ENCODE measurements at places on chromosomes 12 and 14.

- no peak for DNase-seq
Observed at GRCh38 chr14:31194661-31195060, 12.9 kb downstream of the HECTD1 start.

- no peak for DNase-seq
Observed at GRCh38 chr12:4962539-4963486, 53.1 kb downstream of the KCNA1 start.

DNA sequence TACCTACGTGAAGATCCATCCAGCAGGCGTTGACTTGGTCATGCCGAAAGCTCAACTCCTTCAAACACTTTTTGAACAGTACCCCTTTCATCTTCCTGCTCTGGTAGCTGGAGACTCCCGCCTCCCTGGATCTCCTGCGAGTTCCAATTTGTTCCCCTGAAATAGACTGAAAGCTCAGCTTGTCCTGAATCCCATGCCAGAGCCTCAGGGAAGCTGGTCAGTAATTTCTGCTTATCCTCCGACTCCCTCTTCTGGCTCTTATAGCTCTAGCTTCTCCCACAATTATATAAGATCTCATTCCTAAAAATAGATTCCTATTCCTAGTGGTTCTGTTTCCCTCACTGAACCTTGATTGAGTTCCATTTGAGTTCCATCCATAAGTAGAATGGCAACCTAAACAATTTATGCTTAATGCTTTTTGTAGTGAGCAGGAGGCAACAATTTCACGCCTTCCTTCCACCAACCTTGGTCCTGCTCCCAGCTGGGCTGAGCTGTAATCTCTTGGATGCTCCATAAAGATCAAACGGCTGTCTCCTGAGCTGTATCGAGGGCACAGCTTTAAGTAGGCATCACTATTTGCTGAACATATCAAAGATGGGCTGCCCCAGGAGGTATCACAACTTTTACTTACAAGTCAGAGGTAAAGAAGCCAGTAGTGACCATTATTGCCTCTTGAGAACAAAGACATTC, 8.0 kb upstream of the TMEM132C start:
- DNase-seq = no peak

DNA sequence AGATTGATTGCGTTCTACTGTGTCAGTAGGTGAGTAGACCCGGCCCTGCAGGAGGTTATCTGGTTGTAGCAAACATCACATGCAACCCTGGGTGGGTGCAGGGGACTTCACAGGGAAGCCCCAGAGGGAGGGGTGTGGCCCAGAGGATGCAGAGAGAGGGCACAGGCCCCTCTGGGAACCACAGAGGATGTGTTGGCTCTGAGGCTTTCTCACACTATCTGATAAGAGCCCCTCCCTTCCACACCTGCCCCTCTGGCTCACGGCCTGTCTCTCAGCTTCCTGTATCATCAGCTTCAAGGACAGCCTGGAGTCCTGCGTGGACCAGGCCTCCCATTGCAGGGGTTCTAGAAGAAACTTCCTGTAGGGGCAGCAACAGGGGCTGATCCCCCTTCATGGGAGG, 101.9 kb downstream of the RIN3 start:
- peak; percentile 74 for DNase-seq

- no peak for DNase-seq
Observed at GRCh38 chr14:48937541-48938195, 648.5 kb downstream of the RPS29 start.

DNA sequence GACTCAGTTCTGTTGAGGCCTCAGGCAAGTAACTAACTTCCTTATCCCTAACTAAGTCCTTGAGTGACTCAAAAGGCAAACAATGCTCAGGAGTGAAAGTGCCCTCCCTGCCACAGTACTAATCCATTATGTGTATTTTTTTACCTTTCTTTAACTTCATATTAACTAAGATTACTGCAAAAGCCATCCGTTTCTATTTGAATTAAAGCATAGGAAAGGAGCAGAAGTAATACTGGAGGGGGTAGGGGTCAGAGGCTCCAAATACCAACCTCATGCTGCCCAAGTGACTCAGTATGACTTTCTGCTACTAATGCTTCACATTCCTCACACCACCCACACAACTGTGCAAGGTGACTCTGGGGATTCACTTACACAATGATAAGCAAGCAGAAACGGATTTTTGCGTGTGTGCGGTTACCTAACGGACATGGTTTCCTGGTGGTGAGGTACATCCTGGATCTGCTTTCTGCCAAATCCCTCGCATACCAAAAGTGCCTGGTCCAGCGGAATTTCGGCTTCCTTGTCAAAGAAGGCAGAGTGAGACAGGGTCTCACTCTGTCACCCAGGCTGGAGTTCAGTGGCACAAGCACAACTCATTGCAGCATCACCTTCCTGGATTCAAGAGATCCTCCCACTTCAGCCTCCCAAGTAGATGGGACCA, 25.1 kb downstream of the MOK start:
- no peak for DNase-seq

- DNase-seq = no peak
Observed at GRCh38 chr12:107732365-107732764, 28.6 kb downstream of the PRDM4 start.

DNA sequence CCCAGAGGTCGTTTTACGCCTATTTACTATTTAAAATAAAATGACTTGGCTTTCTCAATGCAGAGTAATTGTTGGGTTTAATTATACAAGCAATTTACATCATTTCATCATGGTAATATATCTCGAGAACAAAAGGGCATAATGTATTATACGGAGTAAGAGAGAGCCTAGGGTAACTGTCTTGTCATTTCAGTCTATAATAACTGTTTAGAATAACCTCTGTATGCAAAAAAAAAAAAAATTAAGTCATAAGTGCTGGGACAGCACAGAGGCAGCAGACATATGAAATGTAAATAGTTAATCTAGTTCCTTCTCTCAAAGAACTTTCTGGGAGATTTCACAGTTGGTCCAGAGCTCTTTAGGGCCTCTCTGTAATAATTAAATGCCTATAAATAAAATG, 284.9 kb downstream of the TMTC2 start:
- no peak for DNase-seq

- no peak for DNase-seq
Observed at GRCh38 chr12:12606781-12607589, 4.7 kb upstream of the CREBL2 start.

GRCh38 chr12:92690601-92691000, 12.2 kb upstream of the PLEKHG7 start:
- no peak for DNase-seq

DNA sequence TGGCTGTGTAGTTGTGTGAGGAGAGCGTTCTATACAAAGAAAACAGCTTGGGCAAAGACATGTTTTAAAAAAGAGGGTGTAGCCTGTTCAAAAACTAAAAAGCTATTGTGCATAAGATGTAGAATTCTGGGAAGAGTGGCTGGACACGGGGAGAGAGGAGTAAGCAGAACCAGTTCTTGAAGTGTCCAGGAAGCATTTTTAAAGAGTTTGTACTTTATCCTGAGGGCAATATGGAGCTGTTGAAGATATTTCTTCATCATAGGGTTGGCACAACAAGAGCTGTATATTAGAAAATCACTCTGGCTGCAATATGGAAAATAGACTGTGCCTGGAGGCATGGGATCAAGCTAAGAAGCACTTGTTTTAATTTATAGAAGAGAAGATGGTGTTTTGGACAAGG, 458.9 kb upstream of the LMO3 start:
- no peak for DNase-seq

DNA sequence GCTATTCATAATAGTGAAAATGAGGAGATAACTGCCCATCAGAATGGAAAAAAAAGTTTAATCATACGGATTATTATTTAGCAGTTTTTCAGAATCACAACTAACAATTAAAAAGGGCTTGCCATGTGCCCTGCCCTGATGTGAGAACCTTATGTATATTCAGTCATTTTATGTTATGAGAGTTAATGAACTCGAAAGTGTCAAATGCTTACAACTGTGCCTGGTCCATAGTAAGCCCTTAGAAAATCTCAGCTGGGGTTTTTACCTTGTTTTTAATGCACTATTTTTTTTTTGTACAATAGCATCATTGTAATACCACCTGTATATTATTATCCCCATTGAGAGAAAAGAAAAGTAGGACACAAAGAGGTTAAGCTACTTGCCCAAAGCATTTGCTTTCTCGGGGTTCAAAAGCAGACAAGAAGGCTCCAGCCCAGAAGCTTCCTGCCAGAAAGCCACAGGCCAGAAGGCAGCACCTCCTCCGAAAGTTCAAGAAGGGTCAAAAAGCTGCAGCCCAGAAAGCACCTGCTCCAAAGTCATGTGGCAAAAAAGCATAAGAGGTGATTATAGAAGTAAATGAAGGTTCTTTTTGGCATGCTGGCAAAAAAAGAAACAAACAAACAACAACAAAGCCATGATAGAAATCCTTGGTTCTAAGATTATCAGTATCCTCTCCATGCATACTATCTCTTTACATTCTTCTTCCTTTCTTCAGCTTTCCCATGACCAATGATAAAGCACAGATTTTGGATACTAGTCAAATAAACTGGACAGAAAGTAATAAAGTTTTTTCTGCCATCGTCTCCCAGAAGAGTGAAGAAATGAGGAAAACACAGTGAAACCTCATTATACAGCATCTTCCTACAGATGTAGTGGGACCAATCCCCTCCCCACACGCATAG, 59.1 kb upstream of the NAP1L1 start:
- no peak for DNase-seq

GRCh38 chr14:77120771-77121743, 20.5 kb downstream of the ZDHHC22 start:
- no peak for DNase-seq

- no peak for DNase-seq
Observed at GRCh38 chr14:30875788-30876053, 1.4 kb downstream of the COCH start.

GRCh38 chr12:71639341-71639760, 24.3 kb downstream of the ZFC3H1 start:
- DNase-seq = no peak

DNA sequence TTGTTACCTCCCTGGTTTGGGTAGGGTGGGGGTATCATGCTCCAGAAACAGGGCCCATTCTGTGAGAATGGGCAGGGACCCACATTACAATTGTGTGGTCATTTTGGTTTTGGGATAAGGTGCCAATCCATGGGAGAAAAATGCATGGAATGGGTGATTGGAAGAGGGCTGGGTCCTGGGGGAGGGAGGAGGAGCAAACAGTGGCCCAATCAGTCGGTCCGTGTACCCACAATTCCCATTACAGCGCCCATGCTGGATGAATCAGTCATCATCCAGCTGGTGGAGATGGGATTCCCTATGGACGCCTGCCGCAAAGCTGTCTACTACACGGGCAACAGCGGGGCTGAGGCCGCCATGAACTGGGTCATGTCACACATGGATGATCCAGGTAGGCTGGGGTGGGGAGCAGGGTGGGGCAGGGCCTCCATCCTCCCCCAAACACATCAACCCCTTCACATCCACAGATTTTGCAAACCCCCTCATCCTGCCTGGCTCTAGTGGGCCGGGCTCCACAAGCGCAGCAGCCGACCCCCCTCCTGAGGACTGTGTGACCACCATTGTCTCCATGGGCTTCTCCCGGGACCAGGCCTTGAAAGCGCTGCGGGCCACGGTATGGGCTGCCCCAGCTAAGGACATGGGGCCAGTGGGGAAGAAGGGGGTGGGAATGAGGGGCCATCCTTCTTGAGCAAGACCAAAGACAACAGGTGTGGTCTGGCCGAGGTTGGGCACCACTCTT, 3.6 kb upstream of the TPI1 start:
- DNase-seq = no peak

DNA sequence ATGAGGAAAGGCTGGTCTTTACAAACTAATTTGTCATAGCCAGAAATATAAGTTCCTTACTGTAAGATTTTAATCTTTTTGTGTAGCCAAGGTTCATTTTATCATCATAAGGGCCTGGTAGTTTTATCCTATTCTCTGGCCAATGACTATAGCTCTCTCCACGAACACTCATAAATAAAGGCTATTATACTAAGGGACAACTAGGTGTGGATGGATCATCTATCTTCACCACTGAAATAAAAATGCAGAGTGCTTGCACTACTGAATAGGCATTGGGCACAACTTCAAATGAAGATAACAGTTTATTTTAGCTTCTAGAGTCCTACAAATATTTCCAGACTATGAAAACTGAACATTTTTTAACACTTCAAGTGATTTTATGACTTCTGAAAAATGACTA, 698.6 kb downstream of the NOVA1 start:
- no peak for DNase-seq

DNA sequence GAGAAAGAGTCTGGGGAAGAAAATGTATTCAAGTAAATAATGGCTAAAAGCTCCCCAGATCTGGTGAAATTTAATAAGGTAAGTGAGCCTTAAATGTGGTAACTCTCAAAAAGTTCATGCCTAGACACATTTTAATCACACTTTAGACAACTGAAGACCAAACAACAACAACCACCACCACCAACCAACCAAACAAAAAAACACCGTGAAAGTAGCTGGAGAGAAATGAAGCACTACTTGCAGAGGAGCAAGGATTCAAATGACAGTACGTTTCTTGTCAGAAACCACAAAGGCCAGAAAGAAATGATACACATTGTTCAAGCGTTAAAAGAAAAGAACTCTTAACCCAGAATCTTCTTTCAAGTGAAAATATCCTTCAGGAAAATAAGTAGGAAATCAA, 208.3 kb downstream of the MYRFL start:
- DNase-seq = no peak

DNA sequence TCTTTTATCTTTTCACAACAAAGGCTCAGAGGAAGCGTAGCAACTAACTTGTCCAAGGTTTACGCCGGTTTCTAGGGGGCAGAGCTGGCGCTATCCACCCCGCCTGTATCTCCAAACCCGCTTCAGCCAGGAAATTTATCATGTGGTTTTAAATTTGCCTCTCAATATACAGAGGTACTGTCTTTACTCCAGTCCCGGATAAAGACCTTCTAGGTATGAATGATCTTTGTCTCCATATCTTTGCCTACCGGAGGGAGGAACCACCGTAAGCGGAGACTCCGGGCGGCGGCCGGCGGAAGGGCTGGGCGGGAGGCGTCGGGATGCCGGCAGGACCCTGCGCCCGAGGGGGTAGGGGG, 693 bp upstream of the RIMKLB start:
- DNase-seq = no peak

DNA sequence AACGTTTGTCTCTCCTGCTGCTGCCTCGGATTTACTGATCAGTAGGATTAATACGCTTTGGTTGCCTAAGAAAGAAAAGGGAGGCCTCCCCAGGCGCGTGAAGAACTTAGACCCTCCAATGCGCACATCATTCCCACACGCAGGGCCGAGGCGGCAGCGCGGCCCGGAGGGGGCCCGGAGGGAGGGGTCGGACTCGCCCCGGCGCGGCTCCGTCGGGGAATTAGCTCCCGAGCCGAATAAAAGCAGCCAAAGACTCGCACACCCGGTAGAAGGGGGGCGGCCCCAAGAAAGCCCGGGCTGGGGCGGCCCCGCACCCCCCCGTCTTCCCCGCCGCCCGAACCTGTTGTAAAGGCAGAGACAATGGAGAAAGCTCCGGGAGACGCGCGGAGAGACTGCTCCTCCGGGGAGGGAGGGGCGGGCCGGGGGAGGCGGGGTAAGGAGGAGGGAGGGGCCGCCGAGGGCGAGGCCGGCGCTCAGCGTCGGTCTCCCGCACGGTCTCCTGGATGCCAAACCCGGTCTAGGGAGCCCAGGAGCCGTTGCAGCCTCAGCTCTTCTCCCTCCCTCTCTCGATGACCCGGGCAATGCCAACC, at the start of gene NELL2:
Gene NELL2, minus strand, starts transcription at position 362 of the 590 bp plus-strand sequence. CDS start 446 bp downstream, outside the sequence.
- DNase-seq = peak; percentile 47

Measured in activated gamma-delta T cell treated with anti-CD3 and anti-CD28 coated beads, Interleukin-2, amount 50 U/mL, for 16 hours (primary cell).